ENCODE measurements at places on chromosomes 6 and 20. TPM values are rescaled to one million over a fixed set of nuclear protein-coding genes. Genes with fewer than 3 reads are reported as not detected.

Gene MEP1A
- total RNA-seq, result not detected

Gene C6orf163
- total RNA-seq, result 2.7 TPM

Gene CALHM4
- not detected for total RNA-seq

Gene MLN
- total RNA-seq, result not detected

Gene CITED2
- total RNA-seq, result 180 TPM

Gene RNF144B
- total RNA-seq, result 5.8 TPM

DNA sequence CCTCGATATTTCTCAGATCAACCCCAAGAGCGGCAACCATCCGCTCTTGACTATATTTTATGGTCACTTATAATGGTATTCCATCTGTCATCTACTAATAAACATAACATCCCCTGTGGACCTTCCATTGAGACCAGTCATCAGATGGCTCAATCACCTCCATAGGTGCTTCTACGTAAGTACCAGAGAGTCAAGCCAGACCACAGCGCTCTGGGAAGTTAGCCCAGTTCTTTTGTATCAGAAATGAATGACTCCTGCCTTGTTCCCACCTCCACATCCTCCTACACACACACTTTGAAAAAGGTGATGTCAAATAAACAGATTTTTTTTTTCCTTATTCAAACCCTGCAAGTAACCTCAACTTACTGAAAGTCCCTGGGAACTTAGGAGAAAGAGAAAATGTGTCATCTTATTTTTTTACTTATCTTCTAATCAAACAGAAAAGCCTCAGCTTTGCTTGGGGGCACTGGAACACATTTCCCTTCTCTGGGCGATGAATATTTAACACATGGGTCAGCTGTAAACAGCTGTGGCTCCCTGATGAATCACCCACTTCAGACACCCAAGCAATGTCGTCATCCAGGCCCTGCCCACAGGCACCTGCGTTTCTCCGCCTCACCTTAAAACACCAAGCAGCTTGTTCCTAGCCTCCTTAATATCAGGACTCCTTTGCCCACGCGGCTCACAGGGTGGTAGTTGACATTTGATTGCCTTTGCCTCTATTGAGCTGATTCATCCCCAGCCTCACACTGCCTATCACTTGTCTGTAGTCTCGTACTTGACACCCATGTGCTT is 121.4 kb upstream of the LY86 start:
- DNase-seq, result peak; percentile 67
- H3K36me3 ChIP-seq, result no peaks in the 10 kb centered on the region
- no peak overlapping the region for H3K4me3 ChIP-seq
- H3K27me3 ChIP-seq, result no peaks in the 10 kb centered on the region
- H3K4me1 ChIP-seq, result no peaks in the 10 kb centered on the region
- H3K27ac ChIP-seq, result no peak overlapping the region

DNA sequence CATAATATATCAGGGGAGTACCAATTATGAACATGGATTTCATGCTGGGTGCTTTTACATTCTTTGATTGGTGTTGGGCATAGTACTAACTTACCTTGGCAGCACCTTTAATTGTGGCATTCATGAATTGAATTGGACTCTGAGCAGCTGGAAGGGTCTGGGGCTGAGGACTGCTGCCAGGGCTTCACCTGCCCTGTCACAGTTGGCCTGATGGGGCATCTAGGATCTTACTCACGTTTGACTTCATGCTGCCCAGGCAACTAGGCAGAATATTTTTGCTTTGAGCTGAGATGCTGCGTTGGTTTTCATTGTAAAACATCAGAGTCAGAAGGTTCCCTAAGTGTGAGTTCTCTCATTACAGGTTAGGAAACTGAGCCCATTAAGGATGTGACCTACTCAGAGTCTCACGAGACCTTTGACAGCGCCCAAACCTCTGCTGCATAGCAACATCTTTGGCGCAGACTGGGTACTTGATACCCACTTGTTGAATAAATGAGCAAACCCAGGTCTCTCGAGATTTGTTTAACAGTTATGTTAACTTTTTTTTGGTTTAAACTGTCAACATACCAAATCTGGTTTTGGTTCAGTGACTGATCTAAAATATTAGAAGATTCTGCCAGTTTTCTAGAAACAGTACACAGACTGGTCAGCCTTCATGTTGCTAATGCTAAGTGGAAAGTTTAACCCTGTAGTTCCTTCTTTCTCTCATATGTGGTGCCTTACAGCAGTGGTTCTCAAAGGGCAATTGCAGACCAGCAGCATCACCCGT is 104.9 kb downstream of the TCP11 start:
- H3K36me3 ChIP-seq, result no peaks in the 10 kb centered on the region
- H3K4me3 ChIP-seq, result no peak overlapping the region
- no peak overlapping the region for H3K27ac ChIP-seq
- no peak for DNase-seq

DNA sequence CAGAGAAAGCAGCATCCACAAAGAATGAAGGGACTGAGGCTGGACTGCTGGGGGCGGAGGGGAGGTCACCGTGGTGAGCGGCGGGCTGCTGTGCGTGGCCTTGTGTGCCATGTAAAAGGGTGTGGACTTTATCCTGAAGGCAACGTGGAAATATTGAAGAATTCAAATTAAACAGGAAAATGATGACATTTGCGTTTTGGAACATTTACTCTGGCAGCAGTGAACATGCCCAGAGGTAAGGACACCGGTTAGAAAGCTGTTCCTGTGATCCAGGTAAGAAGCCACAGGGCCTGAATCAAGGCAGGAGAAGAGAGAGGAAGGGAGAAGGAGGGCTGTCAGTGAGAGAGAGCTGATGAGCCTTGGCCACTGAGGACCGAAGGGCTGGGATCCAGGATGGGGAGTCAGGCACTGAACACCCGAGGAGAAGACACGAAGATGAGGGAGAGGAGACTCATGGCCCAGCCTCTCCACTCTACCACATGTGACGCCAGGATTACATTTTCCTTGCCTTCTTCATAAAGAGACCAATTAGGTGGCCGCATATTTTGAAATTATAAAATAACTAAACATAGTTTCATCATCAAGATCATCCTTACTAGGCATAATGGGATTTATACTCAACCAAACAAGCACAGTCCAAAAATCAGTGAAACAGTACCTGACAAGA is 58.4 kb downstream of the TRAM2 start:
- H3K4me1 ChIP-seq, result peaks cover 92% of the 10 kb centered on the region
- DNase-seq, result no peak
- H3K36me3 ChIP-seq, result peaks cover 67% of the 10 kb centered on the region
- H3K27ac ChIP-seq, result peak overlapping the region; percentile 97
- H3K27me3 ChIP-seq, result no peaks in the 10 kb centered on the region

GRCh38 chr20:651713-652614 is 1.0 kb downstream of the SRXN1 start:
- H3K4me3 ChIP-seq, result peak overlapping the region; percentile 95
- H3K4me1 ChIP-seq, result peaks cover 18% of the 10 kb centered on the region
- no peaks in the 10 kb centered on the region for H3K27me3 ChIP-seq
- peak overlapping the region; percentile 86 for H3K27ac ChIP-seq
- peak; percentile 89 for DNase-seq

DNA sequence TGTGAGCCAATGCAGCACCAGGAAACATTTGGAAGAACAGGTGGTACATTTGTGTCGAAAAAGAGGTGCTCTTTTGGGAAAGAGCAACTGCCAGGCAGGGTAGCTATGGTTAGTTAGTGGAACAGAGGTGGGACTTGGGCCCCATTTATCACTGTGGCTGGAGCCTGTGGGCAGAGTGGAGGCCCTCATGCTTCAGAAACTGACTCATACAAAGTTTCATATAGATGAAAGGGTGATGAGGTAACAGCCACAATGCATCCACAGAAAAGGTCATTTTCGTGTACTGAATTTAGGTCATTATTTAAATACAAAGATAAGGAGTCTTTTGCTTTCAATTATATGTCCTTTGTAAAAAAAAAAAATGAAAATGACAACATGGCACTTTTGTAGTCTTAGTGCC is 76.4 kb upstream of the HS3ST5 start:
- DNase-seq, result no peak
- no peaks in the 10 kb centered on the region for H3K4me1 ChIP-seq
- no peak overlapping the region for H3K27ac ChIP-seq
- no peaks in the 10 kb centered on the region for H3K36me3 ChIP-seq
- H3K27me3 ChIP-seq, result no peaks in the 10 kb centered on the region
- H3K4me3 ChIP-seq, result no peak overlapping the region

- H3K36me3 ChIP-seq, result peaks cover 4% of the 10 kb centered on the region
- peaks cover 39% of the 10 kb centered on the region for H3K27me3 ChIP-seq
- H3K4me1 ChIP-seq, result peaks cover 15% of the 10 kb centered on the region
- peak; percentile 43 for DNase-seq
- no peak overlapping the region for H3K4me3 ChIP-seq
Measured at GRCh38 chr20:62120365-62120762, 1.9 kb upstream of the LSM14B start.

- peaks cover 54% of the 10 kb centered on the region for H3K4me1 ChIP-seq
- H3K4me3 ChIP-seq, result peak overlapping the region; percentile 95
- H3K27me3 ChIP-seq, result no peaks in the 10 kb centered on the region
- peaks cover 38% of the 10 kb centered on the region for H3K36me3 ChIP-seq
- H3K27ac ChIP-seq, result peak overlapping the region; percentile 99
Measured at GRCh38 chr6:30615219-30615957, 1.7 kb downstream of the PPP1R10 start.

DNA sequence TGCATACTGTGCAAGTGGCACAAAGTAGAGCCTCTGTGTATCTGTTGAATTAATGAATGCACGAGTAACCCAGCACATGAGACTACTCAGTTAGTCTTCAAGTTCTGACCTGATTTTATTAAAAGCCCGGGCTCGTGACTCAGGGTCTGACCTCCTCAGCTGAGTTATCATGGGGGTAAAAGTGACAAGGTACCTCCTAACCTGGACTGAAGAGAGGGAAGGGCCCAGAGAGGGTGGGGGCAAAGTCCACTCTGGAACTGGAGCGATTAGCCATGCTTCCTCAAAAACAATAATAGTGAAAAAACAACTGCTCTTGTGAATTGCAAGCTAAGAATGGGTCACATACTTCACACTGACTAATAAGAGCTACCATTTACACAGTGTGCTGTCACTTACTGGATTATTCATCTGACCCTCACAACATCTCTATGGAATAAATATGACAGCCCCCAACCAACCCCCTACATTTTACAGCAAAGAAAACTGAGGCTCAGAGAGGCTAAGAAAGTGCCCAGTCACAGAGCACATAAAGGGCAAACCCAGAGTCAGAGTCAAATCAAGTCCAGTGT is 26.7 kb downstream of the TRERF1 start:
- H3K27ac ChIP-seq, result no peak overlapping the region
- H3K4me1 ChIP-seq, result peaks cover 14% of the 10 kb centered on the region
- H3K4me3 ChIP-seq, result no peak overlapping the region

GRCh38 chr6:80767808-80768207 is 661.3 kb downstream of the BCKDHB start:
- DNase-seq, result peak; percentile 18
- H3K27ac ChIP-seq, result peak overlapping the region; percentile 48
- peaks cover 25% of the 10 kb centered on the region for H3K4me1 ChIP-seq
- no peaks in the 10 kb centered on the region for H3K36me3 ChIP-seq

- no peak overlapping the region for H3K27ac ChIP-seq
- no peaks in the 10 kb centered on the region for H3K36me3 ChIP-seq
- DNase-seq, result no peak
- H3K27me3 ChIP-seq, result no peaks in the 10 kb centered on the region
- peaks cover under 1% of the 10 kb centered on the region for H3K4me1 ChIP-seq
Measured at GRCh38 chr6:82040405-82041221, 206.9 kb downstream of the IBTK start.

Measured in osteoblast (primary cell).